ENCODE measurements at places on chromosomes 2 and 18.

GRCh38 chr2:202185156-202185555 is 53.2 kb downstream of the SUMO1 start:
- no peak for DNase-seq

- no peak for DNase-seq
Observed at GRCh38 chr2:159095813-159096212, 127.4 kb downstream of the TANC1 start.

GRCh38 chr2:111638274-111638877 is 245.6 kb downstream of the ANAPC1 start:
- no peak for DNase-seq

- DNase-seq, result no peak
Observed at GRCh38 chr18:9017905-9018227, 84.6 kb upstream of the NDUFV2 start.

DNA sequence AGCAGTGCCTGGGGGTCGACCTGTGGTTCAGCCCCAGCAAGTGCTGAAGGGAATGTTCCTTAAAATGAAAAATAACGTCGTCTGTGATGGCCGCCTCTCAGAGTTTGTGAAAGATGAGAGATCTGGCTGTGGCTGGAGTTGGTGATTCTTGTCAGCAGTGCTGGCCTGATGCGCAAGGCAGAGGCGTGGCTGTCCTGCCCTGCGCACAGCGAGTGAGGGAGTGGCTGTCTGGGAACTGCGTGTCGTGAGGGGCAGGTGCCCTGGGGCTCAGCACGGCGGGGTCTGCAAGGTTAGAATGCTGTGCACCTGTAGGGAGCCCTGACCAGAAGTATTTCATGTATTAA is 8.8 kb downstream of the NFATC1 start:
- no peak for DNase-seq

DNA sequence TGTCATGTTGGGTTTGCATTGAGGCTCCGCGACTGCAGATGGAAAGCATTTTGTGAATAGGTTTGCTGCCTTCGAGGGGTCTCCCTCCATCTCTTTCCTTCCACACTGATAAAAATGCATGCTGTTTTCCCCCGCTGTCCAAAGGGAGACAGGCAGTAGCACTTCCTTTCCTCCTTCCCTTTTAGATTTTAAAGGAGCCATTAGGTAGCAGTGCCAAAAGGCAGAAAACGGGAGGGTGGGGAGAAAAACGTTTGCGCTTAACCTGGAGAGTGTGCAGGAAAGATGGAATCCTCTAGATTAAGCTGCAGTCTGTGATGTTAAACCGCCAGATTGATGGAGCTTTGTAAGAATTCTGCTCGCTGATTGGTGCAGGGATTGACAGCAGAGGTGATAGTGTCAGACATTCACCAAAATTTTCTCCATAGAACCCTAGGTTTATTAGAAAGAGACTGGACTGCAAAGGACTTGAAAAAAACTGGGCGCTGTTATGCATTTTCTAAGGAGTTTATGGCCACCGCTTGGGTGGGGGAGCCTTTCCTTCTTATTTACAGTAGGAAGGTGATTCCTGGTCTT is 688 bp downstream of the MAPRE2 start:
- no peak for DNase-seq
